ENCODE measurements at places on chromosomes 5 and 9. TPM values are rescaled to one million over a fixed set of nuclear protein-coding genes. Genes with fewer than 3 reads are reported as not detected.

- DNase-seq: no peak
Measured at GRCh38 chr5:112579599-112580170, 158.0 kb upstream of the APC start.

GRCh38 chr5:6861667-6862066 is 148.4 kb downstream of the TENT4A start:
- no peak for DNase-seq

DNA sequence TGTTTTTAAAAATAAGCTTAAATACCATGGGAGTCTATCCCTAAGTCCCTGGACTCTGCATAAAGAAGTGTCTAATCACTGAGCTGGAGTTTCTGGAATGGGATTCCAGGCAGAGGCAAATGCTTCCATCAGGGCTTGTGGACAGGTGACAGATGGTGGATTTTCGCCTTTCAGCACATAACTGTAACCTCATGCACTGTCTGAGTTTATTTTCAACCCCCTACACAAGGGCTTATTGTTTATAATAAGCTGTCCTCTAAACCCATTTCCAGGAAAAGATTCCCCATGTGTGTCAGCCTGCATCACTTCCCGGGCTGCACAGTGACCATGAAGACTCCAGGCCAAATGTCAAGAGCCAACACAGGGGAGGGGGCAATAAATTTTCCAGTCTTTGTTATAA is 264.0 kb downstream of the PIK3R1 start:
- DNase-seq: no peak

- no peak for DNase-seq
Measured at GRCh38 chr5:38790891-38791290, 54.9 kb upstream of the OSMR start.

GRCh38 chr5:60597572-60598320 is 102.2 kb downstream of the DEPDC1B start:
- DNase-seq: no peak

DNA sequence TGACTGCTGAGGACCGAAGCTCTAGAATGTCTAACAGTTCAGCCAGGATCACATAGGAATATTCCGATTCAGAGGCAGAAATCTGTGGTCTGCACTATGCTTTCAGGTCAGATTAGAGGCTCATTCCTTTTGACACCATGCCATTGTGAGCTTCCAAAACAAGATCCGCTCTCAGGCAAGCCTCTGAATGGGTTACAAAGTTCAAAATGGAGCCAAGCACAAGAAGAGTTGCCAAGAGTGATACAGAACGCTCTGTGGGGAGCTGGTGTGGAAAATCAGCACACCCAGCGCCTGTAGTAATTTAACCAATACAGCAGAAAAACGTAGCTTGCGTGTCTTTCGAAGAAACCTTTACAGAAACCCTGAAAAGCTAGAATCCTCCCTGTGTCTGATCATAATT is 33.3 kb upstream of the FAT2 start:
- no peak for DNase-seq

GRCh38 chr9:86938780-86939179 is 8.5 kb downstream of the GAS1 start:
- no peak for DNase-seq

DNA sequence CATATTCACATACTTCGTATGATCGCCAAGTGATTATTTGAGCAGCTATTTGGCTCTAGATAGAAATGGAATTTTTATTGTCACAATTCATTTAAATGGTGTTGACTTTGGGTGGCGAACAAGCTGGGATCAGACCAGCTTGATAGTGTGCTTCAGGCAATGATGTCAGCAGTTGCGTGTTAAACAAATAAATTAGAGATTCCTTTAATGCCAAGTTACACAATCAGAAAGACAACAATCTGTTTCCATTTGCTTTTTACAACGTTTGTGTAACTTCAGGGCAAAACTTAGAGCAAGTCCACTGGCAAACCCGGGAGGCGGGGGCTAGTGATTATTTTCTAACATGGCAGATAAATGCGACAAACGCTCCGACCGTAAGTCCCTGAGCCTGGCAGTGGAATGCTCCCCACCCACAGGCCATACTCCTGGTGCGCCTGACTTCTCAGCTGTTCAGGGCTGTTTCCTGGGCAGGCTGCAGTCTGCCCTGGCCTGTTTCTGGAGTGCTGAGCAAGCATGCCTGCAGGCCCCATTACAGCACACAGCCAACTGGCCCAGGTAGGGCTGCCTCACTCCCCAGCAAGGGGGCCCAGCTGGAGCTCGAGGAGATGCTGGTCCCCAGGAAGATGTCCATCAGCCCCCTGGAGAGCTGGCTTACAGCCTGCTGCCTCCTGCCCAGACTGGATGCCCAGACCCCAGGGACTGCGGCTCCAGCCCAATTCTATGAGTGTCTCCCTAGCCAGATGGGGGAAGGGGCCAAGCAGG is 88.7 kb downstream of the BASP1 start:
- DNase-seq: no peak

DNA sequence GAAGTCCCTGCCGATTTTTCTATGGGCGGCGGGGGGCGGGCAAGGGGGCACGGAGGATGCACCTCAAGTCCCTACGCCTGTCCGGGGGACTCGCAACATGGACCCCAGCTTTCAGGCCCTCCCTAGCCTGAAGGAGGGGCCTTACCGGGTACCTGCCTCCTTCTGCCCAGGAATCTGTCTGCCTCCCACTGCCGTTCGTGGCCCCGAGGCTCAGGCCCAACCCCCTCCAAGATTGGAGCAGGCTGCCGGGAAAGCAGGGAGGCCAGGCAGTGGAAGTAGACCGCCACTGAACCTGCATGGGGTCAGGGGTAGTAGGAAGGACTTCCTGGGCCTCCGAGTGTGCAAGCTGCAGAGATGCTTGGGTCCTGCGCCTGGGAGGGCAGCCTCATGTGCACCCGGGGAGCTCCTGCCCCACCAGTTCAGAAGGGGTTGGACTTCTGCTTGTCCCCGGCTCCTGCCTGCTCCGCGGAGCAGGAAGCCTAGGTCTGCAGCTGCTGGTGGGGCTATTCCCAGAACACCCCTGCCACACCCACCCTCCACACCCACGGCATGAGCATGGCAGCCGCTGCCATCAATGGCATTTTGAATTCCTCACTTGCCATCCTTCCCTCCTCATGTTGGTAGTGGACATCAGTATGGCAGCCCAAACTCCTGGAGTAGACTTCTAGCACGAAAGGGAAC is 1312.7 kb upstream of the ACO1 start:
- DNase-seq: no peak

DNA sequence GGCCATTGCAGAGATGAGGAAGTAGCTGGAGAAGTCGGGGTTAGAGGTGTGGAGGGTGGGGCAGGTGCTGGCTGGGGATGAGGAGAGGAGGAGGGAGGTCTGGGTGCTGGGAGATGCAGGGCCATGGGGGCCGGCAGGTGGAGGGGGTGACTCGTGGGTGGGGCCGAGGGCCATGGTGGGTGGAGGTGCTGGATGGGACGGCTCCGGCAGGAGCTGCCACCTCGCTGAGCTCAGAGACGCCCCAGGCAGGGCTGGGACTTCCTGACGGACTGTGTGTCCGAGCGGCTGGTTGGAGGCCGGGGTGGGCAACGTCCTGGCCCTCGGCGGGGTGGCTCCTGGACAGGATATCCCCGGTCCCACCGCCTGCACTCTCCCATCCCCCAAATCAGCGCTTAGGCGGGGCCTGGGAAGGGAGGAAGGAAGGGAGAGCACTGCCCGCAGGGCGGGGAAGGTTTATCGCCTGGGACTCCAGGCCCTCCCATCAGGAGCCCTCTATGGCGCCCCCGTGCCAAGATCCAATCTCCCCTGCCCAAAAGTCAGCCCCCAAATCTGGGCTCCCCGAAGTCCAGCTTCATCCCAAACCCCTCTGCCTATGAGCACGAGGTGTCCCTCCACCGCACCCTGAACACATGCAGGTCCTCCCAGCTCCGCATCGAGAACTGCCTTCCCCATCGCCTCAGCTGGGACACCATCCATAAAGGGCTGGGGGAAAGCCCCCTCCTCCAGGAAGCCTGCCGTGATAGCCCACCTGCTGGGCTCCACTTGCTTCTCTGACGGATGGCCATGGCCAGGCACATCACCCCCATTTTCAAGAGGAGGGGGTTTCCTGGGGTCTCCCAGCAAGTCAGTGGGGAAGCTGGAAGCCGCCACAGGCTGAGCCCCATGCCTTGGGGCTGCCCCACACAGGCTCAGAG is 58.3 kb upstream of the NOTCH1 start:
- DNase-seq: no peak

GRCh38 chr5:121462441-121462840 is 389.2 kb upstream of the FTMT start:
- DNase-seq: no peak

GRCh38 chr5:78795757-78796156 is 147.2 kb upstream of the LHFPL2 start:
- no peak for DNase-seq

DNA sequence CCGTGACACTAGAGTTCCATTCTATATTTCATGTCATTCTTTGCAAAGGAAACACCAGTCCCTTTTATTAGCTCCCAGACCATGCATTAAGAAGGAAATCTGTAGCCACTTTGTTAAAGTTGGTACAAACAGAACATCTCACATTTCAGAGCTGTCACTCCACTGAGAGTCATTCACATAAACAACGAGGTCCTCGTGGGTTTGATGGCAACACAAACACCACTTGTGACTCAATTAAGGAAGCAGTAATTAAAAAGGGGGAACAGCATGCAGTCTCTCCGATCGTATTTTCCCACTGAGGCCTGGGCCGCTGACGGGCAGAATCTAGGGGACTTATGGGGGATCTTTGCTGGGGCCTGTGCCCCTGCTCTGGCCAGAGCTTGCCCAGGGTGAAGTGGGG is 94.2 kb upstream of the ZNF618 start:
- peak; percentile 20 for DNase-seq

DNA sequence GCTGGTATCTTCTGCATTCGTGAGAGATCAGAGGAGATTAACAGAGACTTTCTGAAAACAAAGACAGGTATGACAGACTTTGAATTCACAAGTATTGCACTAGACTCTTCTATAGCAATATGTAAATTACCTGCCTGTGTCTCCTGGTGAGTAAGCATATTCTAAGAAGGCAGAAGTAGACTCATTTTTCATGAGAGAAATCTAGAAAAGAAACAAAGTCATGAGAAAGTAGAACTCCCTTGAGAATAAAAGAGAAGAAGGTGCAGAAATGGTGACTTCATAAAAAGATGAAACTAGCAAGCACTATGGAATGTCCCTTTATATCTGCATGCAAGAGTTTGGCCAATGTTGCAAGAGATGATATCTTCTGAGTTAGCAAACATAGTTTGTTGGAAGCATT is 419.8 kb downstream of the DMRT2 start:
- DNase-seq: no peak

GRCh38 chr5:66144834-66145390 is 812 bp downstream of the SREK1 start:
- no peak for DNase-seq

DNA sequence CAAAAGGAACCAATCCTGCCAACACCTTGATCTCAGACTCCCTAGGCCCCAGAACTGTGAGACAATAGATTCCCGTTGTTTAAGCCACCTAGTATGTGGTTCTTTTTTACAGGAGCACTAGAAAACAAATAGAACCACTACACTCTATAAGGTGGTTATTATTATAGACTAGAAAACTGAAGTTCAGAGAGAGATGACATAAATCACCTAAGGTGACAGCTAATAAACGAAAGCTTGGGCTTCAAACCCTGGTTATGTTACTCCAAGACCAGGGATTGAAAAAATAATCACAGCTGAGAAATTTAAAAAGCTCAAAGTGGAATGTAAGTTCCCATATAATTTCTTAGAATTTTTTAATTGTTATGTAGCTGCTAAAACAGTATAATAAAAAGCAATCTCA is 716.2 kb upstream of the DMAC1 start:
- no peak for DNase-seq

GRCh38 chr9:136552117-136552703 is 6.4 kb upstream of the NOTCH1 start:
- DNase-seq: peak; percentile 67

- no peak for DNase-seq
Measured at GRCh38 chr5:180353980-180354452, 880 bp upstream of the GFPT2 start.

PCDHB12 gene
- polyA plus RNA-seq: not detected

All from CD14-positive monocyte (primary cell).